ENCODE measurements at places on chromosomes 2 and 18.
A peak's percentile ranks its signal among the peaks of the same experiment; 100 is the strongest.

DNA sequence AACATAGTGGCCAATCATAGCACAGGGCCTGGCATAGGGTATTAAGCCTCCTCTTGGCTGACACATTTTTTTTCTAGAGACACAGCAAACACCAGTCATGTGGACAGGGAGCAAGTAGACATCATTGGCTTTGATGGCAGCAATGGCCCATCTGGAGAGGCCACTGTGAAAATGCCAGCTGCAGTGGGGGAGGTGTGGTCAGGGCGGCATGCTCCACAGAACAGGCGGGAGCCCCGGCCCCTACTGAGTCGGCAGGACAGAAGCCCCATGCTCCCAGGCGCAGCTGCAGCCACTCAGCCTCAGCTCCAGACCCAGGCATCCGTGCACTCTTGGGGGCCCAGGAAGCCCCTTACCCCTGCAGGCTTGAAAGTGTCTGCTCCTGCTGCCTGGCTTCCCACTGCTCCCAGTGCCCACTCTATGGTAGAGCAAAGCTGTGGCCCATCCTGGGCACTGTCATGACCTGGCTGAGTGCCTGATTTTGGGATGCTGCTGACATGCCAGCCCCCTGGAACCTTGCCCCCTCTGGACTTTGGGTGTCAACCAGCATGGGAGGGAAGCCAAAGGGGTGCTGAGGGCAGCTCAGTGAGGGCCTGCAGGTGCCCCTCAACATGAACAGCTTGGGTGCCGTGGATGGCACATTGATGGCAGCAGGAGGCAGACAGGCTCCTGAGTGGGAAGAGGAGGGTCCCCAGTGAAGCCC lies 23.3 kb upstream of the UBE2F start:
- DNase-seq = no peak

DNA sequence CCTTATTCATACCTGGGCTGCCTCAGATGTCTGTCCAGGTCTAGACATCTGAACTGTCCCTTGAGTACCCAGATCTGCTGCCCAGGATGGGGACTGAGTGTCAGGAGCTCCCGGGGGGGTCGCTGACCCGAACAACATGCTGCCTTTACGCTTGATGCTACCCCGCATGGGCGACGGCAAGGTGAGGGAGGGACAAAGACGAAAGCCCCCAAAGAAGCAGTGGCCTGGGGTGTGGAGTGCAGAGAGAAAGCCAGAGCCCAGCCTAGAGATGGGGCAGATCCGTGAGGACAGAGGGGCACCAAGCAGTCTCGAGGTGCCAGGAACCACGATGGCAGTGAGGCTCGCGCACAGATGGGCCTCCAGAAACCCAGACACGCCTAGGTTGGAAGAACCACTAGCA lies 234.7 kb downstream of the ATAD2B start:
- no peak for DNase-seq

- no peak for DNase-seq
Measured at GRCh38 chr2:75074228-75074627, 115.8 kb downstream of the POLE4 start.

DNA sequence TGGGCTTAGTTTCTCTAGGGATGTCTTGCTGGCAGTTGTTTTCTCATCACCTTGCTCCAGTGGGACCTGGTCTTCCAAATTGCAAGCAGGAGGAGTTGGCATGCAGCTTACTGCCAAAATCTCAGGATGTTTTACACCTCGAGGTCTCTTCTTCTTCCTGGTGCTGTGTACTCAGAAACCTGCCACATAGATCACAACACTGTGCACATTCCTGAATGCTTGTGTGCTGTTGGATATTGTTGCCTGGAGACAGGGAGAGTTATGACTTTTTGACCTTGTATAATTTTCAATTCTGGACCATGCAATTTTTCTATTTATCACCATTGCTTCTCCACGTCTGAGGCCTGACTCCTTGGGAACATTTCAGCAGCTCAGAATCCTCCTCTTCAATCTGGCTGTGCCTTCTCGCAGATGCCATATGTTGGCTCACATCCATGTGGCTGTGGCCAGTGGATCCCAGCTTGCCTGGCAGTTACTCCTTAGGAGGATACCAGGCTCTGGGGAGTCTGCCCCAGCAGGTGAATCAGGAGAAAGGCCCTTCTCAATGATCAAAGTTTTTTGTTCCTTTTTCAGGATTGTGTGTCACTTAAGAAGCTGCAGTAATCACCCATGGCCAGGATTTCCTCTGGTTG lies 489.3 kb downstream of the TSN start:
- no peak for DNase-seq

DNA sequence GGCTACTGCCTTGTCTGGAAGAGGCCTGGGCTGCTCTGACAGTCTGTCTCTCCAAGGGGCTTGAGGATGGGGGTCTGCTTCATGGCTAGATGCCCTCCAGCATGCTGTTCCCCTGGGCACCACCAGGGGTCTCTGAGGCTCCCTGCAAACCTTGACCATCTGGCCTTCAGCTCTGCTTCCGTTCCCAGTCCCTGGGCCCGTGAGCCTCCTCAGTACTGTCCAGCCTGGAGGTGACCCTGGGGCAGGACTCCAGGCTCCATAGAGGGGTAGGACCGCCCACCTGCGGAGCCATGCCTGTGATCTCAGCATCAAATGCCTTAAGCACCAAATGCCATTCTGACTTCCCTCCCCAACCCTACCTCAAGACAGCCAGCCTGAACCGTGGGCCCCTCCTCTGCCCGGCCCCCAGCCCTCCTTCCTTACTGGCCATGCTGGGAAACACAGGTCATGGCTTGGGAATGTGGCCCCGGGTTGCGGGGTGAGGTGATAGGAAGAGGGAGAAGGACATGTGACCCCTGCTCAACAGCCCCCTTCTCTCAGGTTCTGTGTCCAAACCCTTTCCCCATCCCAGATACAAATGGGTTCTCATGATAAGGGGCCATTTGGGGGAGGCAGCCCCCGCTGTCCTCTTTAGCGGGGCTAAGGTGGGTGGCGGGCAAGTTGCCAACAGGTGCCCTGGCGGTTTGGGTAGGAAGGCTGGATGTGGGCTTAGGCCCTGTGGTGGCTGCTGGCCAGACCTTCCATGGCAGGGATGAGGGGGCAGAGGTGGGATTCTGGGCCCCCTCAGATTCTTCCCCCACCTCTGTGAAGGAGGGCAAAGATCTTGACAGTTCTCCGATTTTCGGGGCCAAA lies 25.0 kb downstream of the SPEG start:
- DNase-seq = no peak

DNA sequence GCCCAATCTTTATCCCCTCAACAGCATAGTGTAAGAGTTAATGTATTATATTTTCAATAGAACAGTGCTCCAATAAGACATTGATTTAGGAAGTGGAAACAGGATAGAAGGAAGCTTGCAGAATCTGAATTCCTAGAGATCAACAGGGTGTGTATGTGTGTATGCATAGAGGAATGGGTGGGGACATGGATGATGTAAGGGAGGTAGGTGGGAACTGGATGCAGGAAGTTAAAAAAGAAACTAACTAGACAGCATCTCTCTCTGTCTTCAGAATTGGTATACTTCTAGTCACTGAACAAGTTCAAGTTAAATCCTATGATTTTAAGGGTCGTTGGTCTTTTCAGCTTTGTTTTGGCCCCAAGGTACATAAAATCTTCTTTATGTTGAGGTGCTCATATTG lies 196.6 kb downstream of the PMAIP1 start:
- DNase-seq = no peak

DNA sequence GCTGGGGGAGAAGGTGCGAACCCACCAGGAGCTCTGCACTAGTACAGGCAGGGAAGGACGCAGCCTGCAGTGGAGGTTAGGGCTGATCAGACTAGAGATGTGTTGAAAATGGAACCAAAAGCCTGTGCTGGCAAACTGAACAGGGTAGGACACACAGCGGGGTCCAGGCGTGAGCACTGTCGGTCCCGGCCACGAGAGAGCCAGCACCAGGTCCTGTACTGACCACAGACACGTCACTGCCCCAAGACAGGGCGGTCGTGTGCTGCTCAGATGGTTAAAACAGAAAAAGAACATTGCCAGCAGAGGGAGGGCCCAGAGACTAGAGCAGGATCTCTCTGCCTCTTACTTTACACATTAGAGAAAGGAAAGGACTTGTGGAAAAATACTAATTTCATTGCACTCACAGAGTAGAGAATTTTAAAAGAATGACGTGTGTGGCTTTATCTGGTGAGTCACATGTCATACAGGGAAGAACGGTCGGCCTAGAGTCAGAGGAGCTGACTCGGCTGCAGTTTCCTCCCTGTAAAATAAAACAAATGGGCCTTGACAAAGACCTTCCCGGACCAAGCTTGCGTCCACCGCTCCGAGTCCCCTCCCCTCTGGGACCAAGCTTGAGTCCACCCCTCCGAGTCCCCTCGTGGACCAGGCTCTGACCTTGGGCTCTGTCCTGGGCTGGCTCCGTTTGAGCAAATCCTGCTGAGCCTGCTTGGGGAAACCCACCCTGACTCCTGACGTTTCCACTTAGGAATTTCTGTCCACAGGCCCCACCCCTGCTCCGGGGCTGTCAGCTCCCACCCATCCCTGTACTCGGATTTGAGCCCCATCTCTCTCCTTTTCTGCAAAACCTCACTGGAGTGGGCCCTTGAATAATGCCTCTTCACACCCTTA lies 16.7 kb upstream of the ADI1 start:
- DNase-seq = peak; percentile 58

GRCh38 chr2:171319164-171319810 lies 114.5 kb downstream of the METTL8 start:
- peak; percentile 61 for DNase-seq

DNA sequence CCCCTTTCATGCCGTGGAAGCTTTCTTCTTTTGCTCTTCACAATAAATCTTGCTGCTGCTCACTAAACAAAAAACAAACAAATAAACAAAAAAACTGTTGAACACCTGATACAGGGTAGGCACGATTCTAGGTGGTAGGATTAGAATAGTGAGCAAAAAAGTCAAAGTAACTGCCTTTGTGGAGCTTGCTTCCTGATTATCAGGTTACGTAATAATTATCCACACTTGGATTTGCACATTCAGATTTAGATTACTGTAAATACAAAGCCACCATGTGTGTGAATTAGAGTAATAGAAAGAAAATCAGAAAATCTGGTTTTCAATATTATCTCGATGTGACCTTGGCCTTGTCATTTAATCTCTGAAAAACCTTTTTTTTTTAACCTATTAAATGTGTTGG lies 307.1 kb downstream of the NRXN1 start:
- DNase-seq = no peak

DNA sequence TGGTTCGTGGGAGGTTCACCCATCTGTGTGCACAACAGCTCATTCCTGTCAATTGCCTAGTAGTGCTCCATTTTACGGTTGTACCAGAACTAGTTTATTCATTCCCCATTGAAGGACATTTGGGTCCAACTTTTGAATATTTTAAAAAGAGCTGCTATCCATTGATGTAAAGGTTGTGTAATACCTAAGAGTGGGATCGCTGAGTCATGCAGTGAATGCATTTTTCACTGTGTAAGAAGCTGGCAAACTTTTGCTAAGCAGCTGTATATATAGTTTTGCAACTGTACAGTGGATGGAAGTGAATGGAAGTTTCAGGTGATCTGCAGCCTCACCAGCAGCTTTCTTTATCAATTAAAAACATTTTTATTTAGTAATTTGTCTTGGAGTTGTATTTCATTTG lies 104.5 kb downstream of the DCDC2C start:
- no peak for DNase-seq

DNA sequence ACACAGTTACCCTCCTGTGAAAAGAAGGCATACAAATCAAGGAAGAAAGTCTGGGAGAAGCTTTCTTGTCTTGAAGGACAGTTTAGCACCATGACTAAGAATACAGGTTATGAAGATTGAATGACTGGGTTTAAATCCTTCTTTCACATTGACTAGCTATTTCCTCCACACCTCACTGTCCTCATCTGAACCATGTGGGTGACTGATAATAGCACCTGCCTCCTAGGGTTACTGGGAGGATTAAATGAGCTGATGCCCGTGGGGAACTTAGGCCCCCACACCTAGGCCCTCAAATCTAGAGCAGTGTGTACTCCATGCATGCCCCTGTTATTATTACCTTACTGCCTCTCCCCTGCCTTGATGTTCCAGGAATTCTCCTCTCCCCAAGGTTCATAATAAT lies 202.9 kb downstream of the FBXO15 start:
- DNase-seq = no peak

GRCh38 chr2:164600763-164601162 lies 20.5 kb downstream of the GRB14 start:
- no peak for DNase-seq

GRCh38 chr18:57142324-57142723 lies 4.6 kb upstream of the BOD1L2 start:
- no peak for DNase-seq

- no peak for DNase-seq
Measured at GRCh38 chr18:48514786-48515185, 24.0 kb upstream of the CTIF start.

DNA sequence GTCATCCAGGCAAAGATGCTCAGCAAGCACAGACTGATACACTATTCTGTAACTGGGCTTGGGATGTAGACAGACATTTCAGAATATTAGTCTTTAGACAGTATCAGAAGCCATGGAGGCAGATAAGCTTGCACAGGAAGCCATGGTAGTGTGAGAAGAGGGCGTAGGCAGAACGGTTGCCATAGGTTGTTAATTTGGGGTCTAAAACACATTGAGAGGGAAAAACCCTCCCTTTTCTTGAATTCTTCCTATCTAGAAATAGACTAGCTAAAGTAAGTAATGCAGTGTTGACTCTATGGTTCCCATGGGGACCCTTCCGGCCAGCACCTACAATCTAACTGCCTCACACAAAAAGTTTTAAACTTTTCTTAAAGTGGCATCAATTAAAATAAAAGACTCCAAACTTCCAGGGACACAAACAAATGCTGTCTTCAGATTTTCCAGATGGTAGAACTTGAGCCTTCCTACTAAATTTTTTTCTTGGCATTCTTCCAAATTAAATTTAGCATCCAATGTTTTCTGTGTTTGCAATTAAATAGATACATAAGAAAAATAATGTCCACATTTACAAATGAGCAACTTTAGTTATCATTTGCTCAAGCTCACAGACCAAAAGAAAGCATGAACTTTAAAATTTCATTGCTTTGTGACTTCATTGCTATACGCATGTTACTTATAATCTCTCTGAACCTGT lies 1.9 kb downstream of the PRKRA start:
- no peak for DNase-seq

- DNase-seq = no peak
Measured at GRCh38 chr2:88530081-88530480, 77.6 kb upstream of the FOXI3 start.

DNA sequence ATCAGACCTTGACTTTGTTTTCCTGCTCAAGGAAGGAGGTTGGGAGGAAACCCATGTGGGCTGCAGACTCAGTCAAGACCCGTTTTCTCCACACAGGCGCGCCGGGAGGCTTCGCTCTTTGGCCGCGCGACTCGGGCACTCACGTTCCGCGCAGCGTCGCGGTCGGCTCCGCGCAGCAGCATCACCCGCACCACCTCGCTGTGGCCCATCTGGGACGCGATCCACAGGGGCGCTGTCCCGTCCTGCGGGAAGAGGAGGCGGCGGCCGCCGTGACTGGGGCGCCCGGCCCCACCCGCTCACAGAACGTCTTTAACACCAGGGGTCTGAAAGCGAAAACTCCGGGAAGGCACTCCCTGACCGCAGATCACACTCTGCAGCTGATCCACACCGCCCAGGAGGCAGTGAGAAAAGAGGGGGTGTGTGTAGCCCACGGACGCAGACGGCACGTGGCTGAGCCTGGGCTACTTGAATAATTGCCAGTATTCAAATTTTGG lies 33.1 kb upstream of the NPC1 start:
- DNase-seq = no peak

All from glomerular endothelial cell (primary cell).